Sigmoid colon (tissue), 7 donors: ENCODE measurements at places on chromosomes 13 and 19.

DNA sequence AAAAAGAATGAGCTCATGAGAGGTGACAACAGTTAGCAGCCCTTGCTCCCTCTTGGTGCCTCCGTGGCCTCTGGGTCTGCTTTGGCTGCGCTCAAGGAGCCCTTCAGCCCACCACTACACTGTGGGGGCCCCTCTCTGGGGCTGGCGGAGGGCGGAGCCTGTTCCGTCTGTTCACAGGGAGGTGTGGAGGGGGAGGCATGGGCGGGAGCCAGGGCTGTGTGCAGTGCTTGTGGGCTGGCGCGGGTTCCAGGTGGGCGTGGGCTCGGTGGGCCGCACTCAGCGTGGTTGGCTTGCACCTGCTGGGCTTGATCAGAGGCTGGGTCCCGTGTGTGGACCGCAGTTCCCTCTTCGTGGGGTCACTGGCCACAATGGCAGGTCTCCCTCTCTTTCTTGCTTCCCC lies 953.4 kb upstream of the PRR20A start:
- DNase-seq = no peak

- no peak for DNase-seq
Observed at GRCh38 chr19:34226036-34226435, 28.3 kb upstream of the GARRE1 start.

- DNase-seq = peak; percentile 79
Observed at GRCh38 chr13:49976314-49977258, 20.3 kb upstream of the TRIM13 start.

- DNase-seq = no peak
Observed at GRCh38 chr19:15178629-15179308, 22.0 kb downstream of the NOTCH3 start.

- DNase-seq = no peak
Observed at GRCh38 chr13:51738226-51738905, 65.6 kb downstream of the DHRS12 start.

GRCh38 chr19:29532956-29533355 lies 7.2 kb downstream of the VSTM2B start:
- peak; percentile 47 for DNase-seq

DNA sequence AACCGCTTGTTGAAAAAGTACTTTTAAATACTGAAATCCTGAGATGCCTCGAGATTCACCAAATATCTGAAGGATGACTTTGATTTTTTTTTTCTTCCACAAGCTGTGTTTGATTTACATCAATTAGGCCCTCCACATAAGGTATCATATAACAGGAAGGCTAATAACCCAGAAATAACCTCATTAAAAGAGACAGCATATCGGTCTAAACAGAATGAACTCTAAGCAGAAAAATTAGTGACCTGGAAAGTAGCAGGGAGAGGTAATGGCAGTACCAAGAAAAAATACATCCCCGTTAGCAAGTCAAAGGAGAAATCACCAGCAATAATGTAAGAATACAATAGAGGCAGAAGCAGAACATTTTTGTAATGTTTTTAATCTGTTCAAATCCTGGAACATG lies 452.4 kb upstream of the TSHZ3 start:
- no peak for DNase-seq

DNA sequence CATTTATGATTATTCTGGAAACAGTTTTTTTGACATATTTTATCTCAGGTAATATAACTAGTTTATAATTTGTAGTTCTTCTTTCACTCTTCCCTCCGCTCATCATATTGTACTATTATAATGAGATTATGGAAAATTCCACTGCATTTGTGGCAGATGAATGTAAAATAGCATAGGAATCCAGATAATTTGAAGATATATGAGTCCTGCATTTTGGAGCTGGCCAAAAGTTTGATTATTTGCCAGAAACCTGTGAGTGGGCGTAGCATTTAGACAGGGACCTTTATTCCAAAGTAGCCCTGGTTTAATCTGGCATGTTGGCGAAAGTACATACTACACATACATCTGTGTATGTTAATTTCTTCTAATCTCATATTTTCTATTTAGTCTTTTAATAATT lies 65.2 kb downstream of the FNDC3A start:
- no peak for DNase-seq

DNA sequence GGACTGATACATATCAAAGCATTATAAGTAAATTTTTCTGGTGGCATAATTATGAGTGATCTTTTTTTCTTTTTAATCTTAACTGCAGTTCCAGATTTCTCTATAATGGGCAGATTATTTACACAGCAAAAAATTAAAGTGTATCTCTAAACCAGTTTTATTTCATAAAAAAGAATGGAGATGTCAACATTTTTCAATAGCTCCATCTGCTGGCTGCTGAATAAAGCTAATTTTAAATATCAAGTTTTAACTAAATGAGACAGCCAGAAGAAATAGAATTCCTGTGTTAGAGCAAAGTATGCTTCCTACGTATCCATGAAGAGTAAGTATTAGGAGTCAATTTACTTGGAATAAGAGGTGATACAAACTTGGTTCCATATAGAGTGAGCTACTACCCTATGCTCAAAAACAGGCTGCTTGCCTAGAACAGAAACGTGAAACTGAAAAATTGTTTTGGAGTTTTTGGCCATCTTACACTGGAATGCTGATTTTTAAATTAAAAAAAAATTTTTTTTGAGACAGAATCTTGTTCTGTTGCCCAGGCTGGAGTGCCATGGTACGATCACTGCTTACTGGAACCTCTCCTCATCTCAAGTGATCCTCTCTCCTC lies 5.0 kb upstream of the PDS5B start:
- no peak for DNase-seq

DNA sequence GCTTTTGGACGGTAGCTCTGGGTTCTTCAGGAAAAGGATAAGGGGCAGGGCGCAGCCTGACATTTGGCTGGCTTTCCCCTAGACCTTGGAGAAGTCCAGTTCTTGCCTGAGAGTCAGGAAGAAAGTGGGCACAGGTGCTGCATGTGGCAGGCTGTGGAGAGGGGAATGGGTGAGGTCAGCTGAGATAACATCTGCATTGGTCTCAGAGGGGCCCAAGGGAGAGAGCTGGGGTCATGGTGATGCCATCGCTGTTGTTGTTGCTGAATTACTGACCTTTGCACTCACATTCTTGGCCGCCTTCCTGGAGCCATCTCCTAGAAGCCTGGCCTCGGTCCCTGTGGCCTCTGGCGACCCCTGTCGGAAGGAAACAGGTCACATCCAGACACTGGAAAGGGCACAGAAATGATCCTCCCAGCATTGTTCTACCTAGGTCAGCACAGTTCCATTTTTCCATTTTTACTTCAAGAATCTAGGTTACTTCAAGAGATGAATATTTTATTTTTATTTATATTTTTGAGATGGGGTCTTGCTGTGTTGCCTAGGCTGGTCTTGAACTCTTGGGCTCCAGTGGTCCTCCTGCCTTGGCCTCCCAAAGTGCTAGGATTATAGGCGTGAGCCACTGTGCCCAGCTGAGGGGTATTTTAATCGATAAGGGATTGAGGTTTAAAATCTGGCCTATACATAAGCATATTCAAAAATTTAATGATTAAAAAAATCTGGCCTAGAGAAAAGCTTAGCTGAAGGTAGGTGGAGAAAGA lies 6.5 kb upstream of the LIPE start:
- no peak for DNase-seq

DNA sequence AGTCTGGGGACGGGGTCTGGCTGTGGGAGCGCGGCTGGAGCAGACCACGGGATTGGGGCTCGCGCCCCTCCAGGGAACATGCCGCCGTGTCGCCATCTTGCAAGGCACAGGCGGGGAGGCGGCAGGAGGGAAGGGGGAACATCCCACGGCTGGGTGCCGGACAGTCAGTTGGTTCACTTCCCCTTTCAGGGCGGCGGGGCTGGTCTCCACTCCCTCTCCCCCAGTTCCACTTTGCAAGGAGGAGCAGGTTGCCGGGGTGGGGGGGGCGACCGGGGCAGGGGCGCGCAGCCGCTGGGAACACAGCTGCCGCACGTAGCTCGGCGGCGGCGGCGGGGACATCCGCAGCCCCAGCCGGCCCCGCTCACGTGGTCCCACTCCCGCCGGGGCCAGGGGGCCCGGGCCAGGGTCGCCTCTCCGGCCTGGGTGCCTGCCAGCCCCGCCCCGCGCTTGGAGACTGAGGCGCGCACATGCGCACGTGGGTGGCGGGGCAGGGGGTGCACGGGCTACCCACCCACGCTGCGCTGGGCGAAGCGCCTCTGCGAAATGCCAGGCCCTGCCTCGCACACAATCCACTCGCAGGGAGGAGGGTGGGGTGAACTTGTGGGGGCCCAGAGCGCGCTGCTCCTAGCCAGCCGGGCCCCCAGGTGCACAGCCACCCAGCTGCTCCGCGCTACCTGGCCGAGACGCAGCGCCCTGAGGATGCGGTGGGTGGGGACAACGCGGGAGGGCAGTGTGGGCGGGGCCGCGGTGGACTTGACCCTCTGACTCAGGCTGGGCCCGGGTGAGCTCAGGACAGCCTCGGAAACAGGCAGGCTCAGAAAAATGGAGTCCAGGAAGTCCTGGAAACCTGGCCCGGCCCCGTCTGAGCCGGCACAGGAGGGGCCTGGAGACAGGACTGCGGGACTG lies 6.4 kb downstream of the KLF16 start:
- peak; percentile 90 for DNase-seq

GRCh38 chr13:75715601-75716523 lies 79.7 kb downstream of the LMO7 start:
- DNase-seq = no peak

- DNase-seq = no peak
Observed at GRCh38 chr13:60931858-60932546, 483.6 kb downstream of the PCDH20 start.

- DNase-seq = no peak
Observed at GRCh38 chr13:46296921-46297320, 85.2 kb downstream of the LRRC63 start.

DNA sequence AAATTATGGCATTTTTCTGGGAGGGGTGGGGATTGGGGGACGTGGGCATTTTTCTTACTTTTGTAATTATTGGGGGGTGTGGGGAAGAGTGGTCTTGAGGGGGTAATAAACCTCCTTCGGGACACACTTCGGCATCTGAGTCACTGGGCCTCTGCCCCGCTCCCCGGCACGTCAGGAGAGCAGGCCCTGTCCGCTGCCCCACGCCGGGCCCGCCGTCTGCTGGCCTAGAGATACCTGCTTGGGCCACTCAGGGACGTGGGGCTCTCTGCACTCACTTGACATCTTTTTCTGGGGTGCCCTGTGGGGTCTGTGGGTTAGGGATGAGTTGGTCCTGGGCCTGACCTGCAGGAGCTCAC lies 3.5 kb upstream of the FTL start:
- DNase-seq = no peak
